Stimulated activated CD4-positive, alpha-beta T cell treated with anti-CD3 and anti-CD28 coated beads, Interleukin-4, amount 100 ng/mL, for 1 hour (primary cell): ENCODE measurements at places on chromosomes 6 and 20.

- no peak for DNase-seq
These were observed 26.5 kb downstream of the IL17F start for GRCh38 chr6:52217761-52218160.

DNA sequence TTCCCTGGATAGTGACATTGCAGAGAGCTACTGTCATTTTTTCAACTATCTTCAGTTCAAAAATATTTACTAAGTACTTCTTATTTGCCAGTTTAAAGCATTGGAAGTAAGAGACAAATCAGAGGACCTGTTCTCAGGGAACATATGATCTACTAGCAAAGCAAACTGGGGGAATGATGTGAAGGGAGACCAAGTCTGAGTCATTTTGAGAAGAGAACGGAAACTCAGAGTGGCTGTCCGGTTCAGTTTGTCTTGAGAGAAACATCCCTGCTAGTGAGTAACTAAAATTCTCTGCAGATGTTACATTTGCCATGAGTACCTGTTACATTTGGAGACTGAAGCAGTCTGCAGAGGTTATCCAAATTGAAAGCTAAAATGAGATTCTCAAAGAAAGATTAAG, 118.3 kb downstream of the KCNQ5 start:
- no peak for DNase-seq

DNA sequence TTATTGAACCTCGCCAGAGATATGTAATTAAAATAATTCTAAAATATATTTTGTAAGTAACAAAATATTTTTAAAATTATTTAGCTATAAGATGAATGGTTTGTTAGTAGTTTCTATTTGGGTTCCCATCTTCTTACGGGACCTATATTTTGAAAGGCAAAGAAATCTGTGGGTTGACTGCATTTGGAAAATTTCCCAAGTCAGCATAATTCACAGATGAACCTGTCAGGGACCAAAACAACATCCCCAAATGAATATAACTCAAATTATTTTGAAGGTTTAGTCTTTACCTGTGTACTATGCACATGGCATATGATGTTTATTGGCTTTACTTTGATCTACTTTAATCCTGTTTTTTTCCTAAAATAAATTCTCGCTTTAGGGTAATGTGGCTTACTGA, 607.4 kb upstream of the JAG1 start:
- DNase-seq = no peak

GRCh38 chr20:57475388-57476083, 49.4 kb downstream of the CTCFL start:
- DNase-seq = no peak

DNA sequence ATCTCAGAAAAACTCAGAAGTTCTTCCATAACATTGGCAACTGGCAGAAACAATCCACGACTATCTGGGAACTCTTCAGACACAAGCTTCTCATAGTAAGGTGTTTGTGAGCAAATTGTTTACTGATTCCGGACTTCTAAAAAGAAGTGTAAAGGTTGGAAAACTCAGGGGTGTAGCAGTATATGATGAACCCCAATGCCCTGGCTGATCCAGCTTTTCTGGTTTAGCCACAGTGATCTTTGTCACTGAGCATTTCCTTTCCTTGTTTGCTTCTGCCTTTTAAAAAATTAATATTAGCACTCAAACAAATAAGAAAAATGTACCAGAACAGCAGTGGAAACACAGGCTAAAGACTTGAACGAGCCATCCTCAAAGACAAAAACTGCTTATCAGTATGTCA, 4.9 kb downstream of the RGS17 start:
- no peak for DNase-seq

- no peak for DNase-seq
These were observed 498.9 kb downstream of the BCKDHB start for GRCh38 chr6:80605165-80605989.

DNA sequence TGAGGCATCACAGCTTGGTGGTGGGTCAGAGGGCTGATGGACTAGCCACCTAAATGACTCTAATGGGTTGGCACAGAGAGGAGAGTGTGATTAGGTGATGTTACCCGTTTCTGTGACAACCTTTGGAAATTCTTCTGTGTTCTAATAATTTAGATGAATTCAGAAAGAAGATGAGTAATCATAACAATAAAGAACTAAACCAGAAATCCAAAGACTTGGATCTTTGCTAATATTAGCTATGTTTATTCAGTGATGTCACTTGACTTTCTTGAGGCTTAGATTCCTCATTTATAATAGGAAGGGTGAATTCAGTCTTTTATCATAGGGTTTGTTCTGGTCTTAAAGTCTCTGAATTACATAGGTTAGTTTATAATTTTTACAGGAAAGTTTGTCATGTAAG, 19.9 kb downstream of the CRYBG1 start:
- DNase-seq = no peak

GRCh38 chr6:117275711-117276110, 10.4 kb downstream of the VGLL2 start:
- no peak for DNase-seq

DNA sequence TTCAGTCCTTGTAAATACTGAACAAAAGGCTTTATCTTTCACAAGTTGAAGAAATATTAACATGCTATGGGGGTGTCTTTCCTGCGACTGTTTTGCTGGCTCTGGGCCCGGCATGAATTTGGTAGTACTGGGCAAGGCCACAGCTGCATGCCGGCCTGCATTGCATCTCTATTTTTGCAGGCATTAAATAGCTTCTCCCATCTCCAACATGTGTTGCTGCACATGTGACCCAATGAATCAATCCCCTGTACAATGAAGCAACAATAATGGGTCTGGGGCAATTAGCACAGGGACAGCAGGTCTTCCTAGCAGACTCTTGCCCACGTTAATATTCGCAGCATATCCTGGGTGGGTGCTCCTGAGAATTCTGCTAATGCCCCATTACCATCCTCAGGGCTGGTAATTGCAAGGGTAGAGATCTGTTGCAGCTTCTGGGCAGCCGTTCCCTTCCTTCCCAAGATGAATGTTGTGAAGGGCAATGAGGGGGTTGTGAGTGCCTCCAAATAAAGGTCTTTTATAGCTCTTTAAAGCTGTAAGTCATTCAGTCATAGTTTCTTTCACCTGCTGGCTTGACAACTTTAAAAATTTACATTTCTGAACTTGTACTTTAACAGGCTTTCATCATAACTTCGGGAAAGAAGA, 24.3 kb upstream of the CDYL start:
- DNase-seq = no peak

DNA sequence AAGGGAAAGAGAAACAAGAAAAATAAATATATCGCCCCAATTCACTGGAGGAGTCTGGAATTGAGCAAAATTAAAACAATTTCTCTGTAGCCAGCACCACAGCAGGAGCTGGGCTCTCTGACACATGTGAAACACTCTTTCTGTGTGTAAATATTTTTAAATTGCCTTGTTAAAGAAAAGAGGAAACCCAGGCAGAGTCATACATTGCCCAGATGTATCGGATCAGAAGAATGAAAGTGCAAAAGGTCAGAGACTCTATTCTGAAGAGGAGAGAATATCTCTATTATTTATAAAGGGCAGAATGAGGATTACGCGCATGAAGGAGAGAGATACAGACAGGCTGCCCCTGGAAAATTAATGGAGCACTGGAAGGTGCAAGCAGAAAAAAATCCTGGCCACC, 127.0 kb upstream of the MAN1A1 start:
- no peak for DNase-seq

DNA sequence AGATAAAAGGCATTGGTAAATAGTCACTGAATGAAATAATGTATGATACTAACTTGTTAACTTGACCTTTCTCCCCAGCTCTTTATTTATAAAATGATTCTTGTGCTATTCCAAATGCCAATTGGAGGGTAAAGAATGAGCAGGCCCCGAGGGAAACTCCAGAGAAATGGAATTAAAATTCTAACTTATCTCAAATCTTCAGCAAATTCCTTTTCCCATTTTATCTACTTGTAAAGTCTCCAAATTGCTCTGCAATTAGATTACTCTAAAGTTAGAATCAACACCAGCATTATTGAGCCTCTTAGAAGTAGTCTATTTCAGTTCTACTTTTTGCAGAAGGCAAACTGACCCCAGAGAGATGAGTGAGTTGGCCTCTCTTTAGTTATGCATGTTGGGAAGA, 165.9 kb upstream of the PREP start:
- DNase-seq = no peak

DNA sequence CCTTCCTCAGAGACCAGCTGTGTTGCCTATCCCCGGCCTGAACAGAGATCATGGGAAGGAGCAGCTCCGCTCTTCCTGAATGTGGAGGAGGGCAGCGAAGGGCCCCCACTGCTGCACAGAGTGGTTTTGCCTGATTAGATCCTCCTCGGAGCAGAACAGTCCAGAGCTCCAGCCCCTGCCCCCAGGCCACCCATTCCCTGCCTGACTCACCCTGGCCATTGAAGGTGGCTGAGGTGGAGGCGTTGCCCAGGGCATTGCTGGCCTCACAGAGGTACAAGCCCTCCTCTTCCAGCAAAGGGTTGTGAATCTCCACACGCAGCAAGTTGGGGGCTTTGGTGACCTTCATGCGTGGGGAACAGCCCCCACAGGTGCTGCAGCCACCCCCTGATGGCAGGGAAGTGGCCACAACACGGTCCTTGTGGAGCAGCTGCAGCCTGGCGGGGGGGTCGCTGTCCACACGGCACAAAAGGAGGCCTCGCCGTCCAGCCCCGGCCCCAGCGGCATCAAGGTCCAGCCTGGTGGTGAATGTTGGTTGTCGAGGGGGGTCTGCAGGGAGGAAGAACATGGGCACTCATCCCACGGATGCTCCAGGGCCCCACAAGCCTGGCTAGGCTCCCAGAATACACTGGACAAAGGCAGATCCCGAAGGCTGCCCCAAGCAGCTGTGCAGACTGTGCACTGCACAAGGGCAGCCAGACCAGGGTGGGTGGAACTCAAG, 14.7 kb downstream of the SIGLEC1 start:
- DNase-seq = no peak

- no peak for DNase-seq
These were observed 278.7 kb upstream of the PRND start for GRCh38 chr20:4443016-4443415.

- peak; percentile 25 for DNase-seq
These were observed 855 bp upstream of the GFOD1 start for GRCh38 chr6:13488015-13488895.
